Osteoblast (primary cell): ENCODE measurements at places on chromosomes 6 and 20.

DNA sequence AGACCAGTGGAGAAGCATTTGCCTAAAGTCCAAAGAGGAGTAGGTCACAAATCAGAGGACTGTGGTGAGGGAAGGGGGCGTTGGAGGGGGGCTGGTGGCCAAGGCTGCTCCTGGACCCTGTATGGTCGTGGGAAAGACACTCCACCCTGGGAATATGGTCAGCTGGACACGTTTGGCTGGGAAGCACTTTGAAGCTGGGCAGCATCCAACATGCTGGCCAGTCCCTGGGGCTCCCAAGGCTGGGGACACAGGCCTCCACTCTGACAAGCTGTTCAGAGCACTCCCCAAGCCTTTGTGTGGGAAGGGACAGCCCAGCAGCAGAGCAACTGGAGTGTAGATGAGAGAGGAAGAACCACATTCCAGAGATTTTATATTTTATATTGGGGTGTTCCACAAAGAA lies 203.2 kb downstream of the ANKRD60 start:
- H3K36me3 ChIP-seq = no peaks in the 10 kb centered on the region
- no peak for DNase-seq
- no peaks in the 10 kb centered on the region for H3K4me1 ChIP-seq
- H3K27me3 ChIP-seq = no peaks in the 10 kb centered on the region

GRCh38 chr20:46893877-46894578 lies 615 bp upstream of the EYA2 start:
- H3K4me3 ChIP-seq = peak overlapping the region; percentile 55
- peaks cover 27% of the 10 kb centered on the region for H3K27me3 ChIP-seq
- no peaks in the 10 kb centered on the region for H3K4me1 ChIP-seq
- DNase-seq = peak; percentile 52
- no peaks in the 10 kb centered on the region for H3K36me3 ChIP-seq

- H3K36me3 ChIP-seq = no peaks in the 10 kb centered on the region
- peaks cover 5% of the 10 kb centered on the region for H3K27me3 ChIP-seq
- H3K4me1 ChIP-seq = peaks cover 3% of the 10 kb centered on the region
- H3K27ac ChIP-seq = no peak overlapping the region
These were observed 31.8 kb downstream of the PIM1 start for GRCh38 chr6:37201726-37202125.

DNA sequence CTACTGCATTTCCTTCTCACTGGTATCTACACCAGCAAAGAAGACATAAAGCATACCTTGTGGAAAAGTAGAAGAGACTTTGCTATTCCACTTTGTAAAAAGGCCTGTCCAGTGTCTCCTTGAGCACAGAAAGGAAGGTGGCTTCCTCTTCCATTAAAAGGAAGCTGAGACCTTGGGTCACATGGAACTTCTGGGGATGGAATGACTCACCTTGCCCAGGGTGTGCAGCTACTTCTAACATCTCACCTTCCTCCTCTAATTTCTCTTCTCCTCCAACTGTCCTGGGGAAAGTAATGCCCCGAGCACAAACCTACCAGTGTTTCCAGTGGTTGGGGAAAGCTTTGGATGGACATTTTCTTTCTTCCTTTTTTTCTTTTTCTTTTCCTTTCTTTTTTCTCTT lies 848.8 kb upstream of the MAP3K7 start:
- H3K4me1 ChIP-seq = no peaks in the 10 kb centered on the region
- H3K36me3 ChIP-seq = no peaks in the 10 kb centered on the region
- no peak overlapping the region for H3K27ac ChIP-seq
- DNase-seq = no peak

GRCh38 chr20:19981031-19981451 lies 36.1 kb upstream of the NAA20 start:
- H3K4me1 ChIP-seq = peaks cover 65% of the 10 kb centered on the region
- DNase-seq = no peak
- peaks cover 14% of the 10 kb centered on the region for H3K36me3 ChIP-seq

DNA sequence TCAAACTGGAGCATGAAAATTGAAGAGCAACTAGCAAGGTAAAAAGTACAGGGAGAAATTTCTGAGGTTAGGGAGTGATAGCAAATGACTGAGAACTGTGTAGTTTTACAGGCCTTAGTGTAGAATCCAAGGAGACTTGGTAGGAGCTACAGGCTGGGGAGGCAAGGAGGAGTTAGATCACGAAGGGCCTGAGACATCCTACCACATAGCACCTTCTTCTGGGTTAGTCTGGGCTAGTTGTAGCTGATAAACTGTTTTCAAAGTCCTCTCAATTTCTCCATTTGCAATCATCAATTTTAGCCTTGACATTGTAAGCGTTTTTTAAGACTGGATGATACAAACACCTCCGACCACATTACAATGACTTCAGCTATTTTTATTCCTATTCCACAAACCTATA lies 209.7 kb downstream of the TMEM200A start:
- no peaks in the 10 kb centered on the region for H3K27me3 ChIP-seq
- no peak overlapping the region for H3K4me3 ChIP-seq
- H3K4me1 ChIP-seq = no peaks in the 10 kb centered on the region
- H3K36me3 ChIP-seq = no peaks in the 10 kb centered on the region
